ENCODE measurements at places on chromosomes 4 and X.

DNA sequence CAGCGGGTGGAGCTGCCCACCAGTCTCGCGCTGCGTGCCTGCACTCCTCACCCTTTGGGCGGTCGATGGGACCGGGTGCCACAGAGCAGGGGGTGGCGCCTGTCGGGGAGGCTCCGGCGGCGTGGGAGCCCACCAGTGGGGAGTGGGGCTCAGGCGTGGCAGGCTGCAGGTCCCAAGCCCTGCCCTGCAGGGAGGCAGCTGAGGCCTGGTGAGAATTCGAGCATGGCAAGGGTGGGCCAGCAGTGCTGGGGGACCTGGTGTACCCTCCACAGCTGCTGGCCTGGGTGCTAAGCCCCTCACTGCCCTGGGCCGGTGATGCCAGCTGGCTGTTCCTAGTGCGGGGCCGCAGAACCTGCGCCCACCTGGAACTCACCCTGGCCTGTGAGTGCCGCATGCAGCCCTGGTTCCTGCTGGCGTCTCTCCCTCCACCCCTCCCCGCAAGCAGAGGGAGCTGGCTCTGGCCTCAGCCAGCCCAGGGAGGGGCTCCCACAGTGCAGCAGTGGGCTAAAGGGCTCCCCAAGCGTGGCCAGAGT is 746.6 kb upstream of the PABPC4L start:
- peak; percentile 3 for DNase-seq

DNA sequence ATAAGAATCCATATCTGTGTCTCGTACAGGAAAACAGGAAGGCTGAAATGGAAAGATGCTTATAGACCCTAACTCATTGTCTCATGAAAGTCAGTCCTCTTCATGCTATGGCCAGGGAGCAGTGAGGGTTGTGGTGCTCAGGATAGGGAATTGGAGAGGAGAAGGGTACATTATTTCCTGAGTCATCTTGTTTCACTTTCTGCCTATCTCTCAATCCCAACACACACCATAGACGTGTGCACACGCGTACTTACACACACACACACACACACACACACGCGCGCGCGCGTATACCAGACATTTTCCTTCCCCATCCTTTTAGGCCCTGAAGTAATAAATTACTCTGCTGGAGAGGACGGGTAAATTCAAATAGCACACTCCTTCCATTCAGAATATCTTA is 53.7 kb upstream of the PRRG3 start:
- no peak for DNase-seq

DNA sequence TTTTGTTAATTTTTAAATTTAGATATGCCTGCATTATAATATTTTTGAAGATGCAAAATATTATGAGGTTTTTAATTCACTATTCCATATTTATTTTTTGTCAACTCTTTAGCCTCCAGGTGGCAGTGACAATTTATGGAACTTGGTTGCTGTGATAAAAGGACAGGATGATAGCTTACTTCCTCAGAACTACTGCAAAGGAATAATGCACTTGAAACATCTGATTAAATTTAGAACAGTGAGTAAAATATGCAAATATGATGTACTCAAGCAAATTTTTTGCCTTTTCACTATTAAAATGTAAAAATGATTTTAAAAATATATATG is 45.1 kb downstream of the SPATA4 start:
- DNase-seq: no peak

GRCh38 chrX:67568769-67569168 is 24.9 kb downstream of the AR start:
- DNase-seq: no peak

- peak; percentile 69 for DNase-seq
Observed at GRCh38 chrX:134460005-134460861, at the start of gene HPRT1. Gene HPRT1, plus strand, starts transcription at chrX:134460165. Its CDS starts 147 bp downstream, at chrX:134460312.

DNA sequence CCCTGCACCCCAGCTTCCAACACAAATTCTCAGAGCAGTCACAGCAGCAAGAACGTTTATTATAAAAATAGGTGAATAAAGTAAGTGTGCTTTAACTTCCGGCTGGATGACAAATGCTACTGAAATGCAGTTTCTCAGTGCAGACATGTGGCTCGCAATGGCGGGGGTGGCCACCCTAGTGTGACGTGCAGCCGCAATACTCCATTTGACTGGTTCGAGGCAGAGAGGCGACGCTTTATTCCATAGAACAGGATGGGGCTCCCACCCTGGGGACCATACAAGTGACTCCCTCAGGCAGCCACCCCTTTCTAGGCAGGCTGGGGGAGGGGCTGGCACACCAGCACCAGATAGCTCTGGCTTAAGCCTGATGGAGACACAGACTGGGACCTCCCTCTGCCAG is 14.5 kb downstream of the TNIP2 start:
- no peak for DNase-seq

DNA sequence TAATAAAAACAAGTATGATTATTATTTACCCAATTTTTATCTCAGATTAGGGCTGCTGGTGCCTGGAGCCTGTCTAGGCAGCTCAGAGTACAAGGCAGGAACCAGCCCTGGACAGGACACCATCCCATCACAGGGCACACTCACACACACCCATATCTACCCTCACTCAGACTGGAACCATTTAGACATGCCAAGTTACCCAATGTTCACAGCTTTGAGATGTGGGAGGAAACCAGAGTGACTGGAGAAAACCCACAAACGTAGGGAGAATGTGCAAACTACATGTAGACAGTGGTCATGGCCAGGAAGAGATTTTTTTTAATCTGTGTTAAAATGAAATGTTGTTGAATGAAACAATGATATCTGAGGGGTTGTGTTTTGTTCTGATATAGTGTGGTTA is 35.7 kb upstream of the ADGRA3 start:
- DNase-seq: no peak

GRCh38 chr4:152385551-152385950 is 150.3 kb downstream of the FBXW7 start:
- no peak for DNase-seq

- no peak for DNase-seq
Observed at GRCh38 chr4:188976644-188977115, 837.4 kb downstream of the TRIML1 start.

GRCh38 chr4:34183926-34184325 is 2060.4 kb downstream of the ARAP2 start:
- no peak for DNase-seq

- DNase-seq: no peak
Observed at GRCh38 chrX:154121961-154122360, 22.1 kb upstream of the OPN1LW start.

DNA sequence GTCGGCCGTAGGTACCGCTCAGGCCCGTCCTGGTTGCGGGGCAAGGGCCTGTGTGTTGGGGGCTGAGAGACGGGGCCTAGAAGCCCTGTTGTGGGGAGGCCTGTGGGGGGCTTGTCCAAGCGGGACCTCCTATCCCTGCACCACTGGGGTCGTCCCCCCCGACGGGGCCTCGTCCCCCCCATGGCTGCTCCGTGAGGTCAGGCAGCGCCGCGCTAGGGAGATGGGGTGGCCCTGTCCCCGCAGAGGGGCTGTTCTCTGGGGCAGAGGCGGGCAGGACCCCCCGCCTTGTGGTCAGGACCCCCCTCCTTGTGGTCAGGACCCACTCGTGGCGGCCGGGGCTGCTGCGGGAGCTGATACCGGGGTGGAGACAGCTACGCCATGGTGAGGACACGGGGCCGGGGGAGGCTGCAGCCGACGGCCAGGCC is 12.1 kb upstream of the GTPBP6 start:
- no peak for DNase-seq

DNA sequence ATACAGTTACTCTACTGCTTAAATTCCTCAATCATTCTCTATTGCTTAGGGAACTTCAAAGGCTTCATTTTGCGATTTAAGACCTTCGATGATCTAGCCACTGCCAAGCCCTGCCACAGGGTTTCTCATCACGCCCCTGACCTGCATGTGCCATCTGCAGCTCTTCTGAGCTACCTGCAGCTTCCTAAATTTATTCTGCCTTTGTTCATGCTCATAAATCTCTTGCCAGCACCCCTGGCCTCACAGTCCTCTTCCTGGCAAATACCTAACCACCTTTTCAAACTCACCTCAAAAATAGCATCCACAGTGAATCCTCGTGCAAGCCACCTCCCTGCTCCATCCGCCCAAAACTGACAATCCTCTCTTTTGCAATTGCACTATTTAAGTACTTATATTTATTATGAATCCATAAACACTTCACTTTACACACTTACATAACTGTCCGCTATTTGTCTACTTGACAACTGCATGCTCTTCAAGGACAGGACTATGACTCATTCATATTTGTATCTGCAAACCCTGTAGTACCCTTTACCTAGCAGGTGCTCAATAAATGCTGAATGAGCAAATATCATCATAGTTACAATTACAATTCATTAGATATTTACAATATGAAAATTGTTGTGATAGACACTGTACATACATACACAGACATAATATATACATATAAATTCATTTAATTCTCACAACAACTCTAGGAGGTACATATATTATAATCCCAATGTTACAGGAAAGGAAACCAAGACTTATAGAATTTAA is 280.0 kb upstream of the RASGEF1B start:
- no peak for DNase-seq

GRCh38 chr4:102959496-102959895 is 60.0 kb downstream of the SLC9B1 start:
- no peak for DNase-seq

GRCh38 chrX:124981420-124981819 is 338.3 kb upstream of the TEX13C start:
- DNase-seq: no peak

DNA sequence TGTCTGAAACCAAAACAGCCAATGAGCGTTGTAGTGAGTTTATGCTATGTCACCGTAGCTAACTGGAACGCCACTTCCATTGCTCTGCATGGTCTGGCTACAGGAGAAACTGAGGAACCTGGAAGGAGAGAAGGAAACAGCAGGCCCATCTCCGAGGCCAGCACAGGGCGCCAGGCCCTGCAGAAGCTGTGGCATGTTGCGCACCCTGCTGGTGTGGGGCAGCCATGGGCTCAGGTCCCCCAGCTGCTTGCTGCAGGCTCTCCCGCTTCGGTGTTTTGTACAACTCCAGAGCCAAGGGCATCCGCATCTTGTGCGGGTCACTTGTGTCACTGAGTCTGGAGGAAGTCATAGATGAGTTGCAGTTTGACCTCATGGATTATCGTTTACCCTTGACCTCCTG is 89.2 kb downstream of the AFAP1 start:
- no peak for DNase-seq

DNA sequence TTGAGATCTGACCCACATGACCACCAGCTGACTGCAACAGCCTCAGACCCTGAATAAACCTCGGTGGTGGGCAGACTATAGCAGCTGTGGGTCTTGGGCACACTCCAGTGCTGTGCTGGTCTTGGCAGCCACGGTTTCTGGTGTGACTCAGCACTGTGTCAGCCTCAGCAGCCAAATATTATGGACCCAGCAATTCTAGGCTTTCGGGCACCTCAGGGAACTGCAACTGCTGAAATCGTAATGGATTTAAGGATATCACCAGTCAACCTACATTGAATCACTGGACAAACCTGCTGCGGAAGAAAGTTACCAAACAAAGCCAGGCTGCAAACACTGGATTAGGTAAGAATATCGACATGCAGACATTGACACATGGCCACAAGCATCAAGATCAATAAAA is 10.5 kb upstream of the UBE2NL start:
- DNase-seq: no peak

DNA sequence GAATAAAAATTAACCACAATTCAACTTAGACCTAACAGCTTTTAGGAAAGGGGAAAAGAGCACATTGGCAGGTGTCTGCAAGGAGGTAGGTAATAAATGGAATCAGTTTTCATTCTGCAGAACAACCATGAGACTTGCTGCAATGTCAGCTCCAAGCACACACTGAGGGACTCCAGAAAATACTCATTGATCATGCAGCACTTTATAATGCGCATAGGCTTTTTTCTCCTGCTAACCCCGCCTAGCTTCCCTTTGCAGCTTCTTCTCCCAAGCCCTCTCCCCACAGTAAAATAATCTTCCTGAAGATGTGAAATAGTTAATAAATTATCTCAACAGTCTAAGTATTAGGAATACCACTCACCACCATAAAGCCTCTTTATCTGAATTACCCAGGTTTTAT is 36.9 kb downstream of the ANKRD17 start:
- no peak for DNase-seq

GRCh38 chrX:136920001-136920400 is 39.5 kb upstream of the RBMX start:
- DNase-seq: no peak

DNA sequence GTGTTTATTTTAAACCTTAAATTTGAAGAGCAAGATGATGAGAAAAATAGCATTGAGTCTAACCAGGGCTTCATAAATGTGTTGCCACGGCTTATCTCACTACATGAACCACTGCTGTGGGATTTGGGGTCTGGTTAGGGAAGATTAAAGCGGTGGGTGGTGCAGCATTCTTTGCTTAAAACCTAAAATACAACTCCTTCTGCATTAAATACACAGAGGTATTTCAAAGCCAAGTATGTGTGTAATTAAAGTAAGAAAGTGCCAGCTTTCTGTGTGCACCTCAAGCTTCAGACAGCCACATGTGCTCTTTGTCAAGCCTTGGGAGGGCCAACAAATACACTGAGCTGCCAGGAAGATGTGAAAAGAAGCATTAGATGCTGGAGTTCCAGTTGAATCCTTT is 128.0 kb downstream of the CPE start:
- DNase-seq: no peak

GRCh38 chr4:25656031-25656430 is 380 bp downstream of the SLC34A2 start:
- no peak for DNase-seq

- no peak for DNase-seq
Observed at GRCh38 chrX:115940348-115940747, 230.2 kb upstream of the AGTR2 start.

GRCh38 chrX:129650821-129651510 is 3.8 kb downstream of the APLN start:
- DNase-seq: no peak

DNA sequence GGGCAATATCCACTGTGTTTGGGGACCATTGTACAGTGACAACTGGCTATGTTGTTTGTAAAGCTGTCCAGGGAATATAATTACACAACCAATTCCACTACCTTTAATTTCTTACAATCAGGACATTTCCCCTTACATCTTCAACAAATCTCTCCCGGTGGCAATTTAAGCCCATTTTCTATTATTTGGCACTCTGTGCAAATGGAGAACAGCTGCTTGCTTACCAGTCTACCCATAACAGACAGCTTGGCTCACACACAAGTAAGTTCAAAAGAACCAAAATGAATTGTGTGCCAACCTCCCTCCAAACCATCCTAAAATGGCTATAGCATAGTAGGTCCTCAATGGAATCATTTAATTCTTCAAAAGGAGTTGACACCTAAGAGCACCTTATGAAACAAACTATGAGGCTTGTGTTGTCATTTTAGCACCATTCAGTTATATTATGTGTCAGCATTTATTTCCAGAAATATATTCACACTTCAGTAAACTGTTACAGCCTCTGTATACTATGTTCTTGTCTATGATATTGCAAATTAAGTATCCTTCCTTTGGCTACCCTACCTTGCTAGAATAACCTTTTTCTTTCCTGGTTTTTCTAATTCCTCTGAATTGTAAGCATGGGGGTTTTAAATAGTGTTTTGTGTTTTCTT is 18.4 kb downstream of the GABRA4 start:
- no peak for DNase-seq
